Right kidney (tissue), 9 donors: ENCODE measurements at places on chromosomes 6 and 20.

- DNase-seq: no peak
Observed at GRCh38 chr6:156336089-156336488, 441.1 kb upstream of the ARID1B start.

DNA sequence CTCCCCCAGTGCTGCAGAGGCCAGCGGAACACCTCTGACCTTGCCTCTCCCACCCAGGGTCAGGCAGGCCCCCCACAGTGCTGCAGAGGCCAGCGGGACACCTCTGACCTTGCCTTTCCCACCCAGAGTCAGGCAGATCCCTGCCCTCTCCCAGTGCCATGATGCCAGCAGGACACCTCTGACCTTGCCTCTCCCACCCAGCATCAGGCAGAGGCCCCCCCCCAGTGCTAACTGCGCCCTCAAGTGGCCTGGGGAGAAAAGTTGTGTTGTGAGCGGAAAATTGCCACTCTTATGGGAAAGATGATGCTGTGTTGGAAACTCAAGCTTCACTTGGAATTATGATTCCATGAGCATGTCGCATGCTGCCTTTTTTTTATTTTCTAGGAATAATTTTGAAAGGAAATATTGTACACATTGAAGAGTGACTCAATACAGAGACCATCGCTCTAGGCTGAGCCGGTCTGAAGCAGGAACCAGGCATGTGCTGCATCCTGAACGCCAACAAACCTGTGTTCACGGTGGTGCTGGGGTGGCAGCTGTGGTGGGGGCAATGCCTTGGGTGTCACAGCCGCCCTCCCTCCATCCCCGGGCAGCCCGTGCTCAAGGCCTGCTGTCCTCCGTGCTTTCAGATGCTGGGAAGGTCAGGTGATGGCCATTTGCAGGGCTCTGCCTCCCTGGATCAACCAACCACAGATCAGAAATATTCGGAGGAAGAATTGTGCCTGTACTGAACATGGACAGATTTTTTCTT lies 98.6 kb downstream of the CDH4 start:
- DNase-seq: no peak

DNA sequence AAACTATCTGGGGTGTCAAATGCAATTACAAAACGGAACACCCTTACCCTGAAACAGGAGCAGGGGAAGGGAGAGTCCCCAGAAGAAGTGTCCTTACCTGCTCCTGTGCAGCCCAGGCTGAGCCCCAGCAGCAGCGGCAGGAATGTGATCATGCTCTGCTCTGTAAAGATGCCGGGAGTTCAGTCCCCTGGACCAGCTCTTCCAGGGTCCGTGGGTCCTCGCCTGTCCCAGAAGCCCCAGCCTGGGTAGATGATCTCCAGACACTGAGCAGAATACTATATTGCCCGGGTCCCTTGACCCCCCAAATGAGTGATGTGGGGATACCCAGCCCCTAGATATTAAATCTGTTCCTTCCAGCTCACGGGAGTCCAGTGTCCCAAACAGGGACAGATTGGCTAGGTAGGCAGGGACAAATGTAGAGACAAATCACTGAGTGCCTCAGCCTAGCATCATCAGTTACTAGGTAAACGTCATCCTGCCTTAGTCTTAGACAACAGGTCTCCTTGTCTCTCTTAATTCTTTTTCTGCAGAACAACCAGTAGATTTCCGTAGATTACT lies at the start of gene HLA-DMB:
HLA-DMB (minus strand) TSS at position 373 of the 558 bp plus-strand sequence; CDS start at position 152, 221 bp downstream.
- peak; percentile 80 for DNase-seq

GRCh38 chr20:54098047-54098446 lies 27.7 kb upstream of the BCAS1 start:
- no peak for DNase-seq

- DNase-seq: no peak
Observed at GRCh38 chr6:127381384-127381783, 38.0 kb upstream of the ECHDC1 start.

- no peak for DNase-seq
Observed at GRCh38 chr20:35563834-35564233, 22.0 kb downstream of the ERGIC3 start.

GRCh38 chr6:100846276-100846675 lies 34.9 kb downstream of the ASCC3 start:
- DNase-seq: no peak

DNA sequence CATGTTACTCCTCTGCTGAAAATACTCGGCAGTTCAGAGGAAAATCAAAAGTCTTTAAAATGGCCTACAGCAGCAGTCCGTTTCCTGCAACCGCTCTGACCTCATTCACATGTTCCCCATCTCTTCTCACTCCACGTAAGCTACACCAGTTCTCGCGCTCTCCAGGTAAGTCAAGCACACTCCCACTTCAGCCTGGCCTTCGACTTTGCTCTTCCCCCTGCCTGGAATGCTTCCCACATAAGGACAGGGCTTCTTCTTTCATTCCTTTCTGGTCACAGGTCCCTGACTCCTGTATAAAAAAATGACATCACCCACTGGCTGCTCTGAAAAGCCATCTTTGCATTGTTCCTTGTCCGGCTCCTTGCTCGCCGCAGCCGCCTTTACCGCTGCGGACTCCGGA lies 42.7 kb downstream of the MGME1 start:
- no peak for DNase-seq

DNA sequence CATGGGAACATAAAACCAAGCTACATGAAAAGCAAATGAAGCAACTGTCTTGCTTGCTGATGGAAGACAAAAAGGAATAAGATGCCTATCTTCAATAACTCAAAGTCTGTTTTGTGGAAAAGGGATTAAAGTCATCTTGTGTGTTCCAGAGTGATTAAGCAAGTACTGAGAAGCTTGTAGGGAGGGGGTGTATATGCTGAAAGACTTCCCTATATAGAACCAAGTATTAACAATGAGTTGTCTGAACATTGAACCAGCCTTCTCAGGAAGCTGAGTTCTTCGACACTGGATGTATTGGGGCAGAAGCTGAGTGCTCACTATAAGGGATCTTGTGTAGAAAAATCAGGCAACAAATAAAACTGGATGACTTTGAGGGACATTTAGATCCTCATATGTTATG lies 451.8 kb downstream of the CD83 start:
- no peak for DNase-seq

DNA sequence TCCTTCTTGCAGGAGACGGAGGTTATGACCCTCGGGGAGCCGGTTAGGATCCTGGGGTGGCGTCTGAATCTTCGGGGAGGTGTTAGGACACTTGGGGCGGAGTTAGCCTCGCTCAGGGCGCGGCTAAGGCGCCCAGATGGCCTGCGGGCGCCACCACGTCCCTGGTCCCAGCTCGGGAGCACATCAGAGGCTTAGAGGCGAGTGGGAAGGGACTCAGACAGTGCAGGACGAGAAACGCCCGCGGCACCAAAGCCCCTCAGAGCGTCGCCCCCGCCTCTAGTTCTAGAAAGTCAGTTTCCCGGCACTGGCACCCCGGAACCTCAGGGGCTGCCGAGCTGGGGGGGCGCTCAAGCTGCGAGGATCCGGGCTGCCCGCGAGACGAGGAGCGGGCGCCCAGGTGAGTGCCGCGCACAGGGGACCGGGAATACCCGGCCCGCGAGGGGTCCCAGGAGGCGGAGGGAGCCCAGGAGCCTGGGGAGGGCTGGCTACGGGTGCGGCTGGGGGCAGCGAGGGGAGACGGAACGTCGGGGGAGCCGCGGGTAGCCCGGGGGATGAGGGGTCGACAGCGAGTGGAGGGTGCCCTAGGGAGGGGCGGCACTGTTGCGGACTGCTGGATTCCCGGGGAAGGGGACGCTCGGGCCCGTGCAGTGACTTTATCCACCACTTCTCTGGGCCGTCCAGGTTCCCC lies at the start of gene HCK:
HCK (plus strand) TSS at position 153 of the 688 bp plus-strand sequence.
- peak; percentile 49 for DNase-seq

GRCh38 chr6:137261761-137262160 lies 42.6 kb upstream of the IFNGR1 start:
- DNase-seq: no peak

GRCh38 chr20:36967636-36968035 lies 16.1 kb upstream of the SAMHD1 start:
- DNase-seq: no peak

- DNase-seq: no peak
Observed at GRCh38 chr6:158020272-158020711, 38.6 kb downstream of the SYNJ2 start.

GRCh38 chr20:7207186-7207798 lies 439.8 kb downstream of the BMP2 start:
- DNase-seq: no peak

DNA sequence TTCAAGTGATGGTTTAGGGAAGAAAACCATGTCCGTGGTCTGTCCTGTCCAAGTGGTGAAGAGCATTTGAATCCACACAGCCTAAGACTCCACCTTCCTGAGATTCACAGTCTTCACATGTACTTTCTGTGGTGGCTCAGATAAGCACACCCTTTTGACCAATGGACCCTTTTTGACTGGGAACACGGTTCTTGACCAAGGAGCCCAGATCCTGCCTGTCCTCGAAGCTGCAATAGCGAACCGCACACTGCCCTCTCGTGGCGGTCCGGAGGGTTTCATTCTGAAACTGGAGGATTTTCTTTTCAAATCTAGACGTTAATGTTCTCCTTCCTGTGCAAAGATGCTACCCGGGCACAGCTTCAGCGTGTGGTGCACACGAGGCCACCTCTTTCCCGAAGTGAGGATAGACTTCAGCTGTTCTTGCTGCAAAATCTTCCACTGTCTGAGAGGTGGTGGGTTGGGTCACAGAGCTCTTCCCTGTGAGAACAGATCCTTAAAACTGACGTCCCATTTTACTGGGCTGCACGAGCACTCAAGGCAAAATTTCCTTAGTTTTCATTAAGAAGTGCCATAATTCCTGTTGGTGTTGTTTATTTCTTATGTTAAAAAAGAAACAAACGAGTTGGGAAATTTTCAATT lies 90.5 kb downstream of the SYNJ2 start:
- DNase-seq: peak; percentile 64

DNA sequence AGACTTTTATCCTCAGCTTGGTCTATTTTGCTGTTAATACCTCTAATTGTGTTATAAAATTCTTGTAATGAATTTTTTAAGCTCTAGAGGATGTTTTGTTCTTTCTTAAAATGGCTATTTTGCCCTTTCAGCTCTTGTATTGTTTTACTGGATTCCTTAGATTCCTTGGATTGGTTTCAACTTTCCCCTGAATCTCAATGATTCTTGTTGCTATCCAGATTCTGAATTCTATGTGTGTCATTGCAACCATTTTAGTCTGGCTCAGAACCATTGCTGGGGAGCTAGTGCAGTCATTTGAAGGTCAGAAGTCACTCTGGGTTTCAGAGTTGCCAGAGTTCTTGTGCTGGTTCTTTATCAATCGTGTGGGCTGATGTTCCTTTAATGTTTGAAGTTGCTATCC lies 37.1 kb downstream of the OTOR start:
- no peak for DNase-seq

DNA sequence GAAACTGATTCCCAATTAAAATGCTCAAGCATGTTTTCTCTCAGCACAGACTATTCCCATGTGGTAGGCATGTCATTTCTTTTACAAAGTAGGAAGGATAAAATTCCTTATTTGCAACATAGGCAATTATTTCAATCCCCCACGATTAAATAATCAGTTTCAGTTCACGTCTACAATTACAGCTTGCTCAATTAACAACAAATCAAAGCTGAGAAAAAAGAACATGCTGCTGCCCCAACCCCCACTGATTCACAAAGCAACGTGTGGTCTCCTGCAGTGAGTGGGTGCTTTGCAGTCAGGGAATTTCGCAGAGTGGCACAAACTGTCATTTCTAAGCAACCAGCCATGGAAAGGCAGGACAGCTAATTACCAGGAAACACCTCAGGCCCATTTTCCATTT lies 17.0 kb downstream of the RNASET2 start:
- no peak for DNase-seq

GRCh38 chr6:126620719-126621118 lies 280.8 kb downstream of the CENPW start:
- DNase-seq: no peak

- no peak for DNase-seq
Observed at GRCh38 chr6:24183584-24183983, 57.6 kb downstream of the NRSN1 start.

DNA sequence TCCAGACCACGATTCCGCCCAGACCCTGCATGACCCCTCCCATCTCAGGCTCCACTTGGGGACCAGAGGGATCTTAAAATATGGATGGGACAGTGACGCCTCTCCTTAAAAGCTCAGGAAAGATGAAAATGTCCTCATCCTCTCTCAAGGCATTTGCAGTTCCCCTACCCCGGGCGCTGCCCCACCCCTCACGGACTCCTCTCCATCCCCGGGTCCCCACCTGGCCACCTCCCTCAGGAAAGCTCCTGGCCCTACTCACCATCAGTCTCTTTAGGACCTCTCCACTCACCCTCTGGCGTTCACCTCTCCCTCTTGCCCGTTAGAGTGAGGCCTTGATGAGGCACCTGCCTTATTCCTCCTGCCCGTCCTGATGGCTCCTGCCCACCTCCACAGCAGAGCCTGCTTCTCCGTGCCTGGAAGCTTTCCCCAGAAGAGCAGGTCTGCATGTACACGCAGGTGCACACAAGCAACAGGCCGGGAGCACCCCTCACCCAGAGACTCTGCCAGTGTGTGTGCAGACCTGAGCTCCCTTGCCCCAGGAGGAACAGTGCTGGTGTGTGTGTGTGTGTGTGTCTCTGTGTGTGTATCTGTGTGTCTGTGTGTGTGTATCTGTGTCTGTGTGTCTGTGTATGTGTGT lies 105.6 kb upstream of the NXT1 start:
- DNase-seq: no peak

GRCh38 chr6:66772800-66773199 lies 1065.8 kb upstream of the EYS start:
- no peak for DNase-seq

- no peak for DNase-seq
Observed at GRCh38 chr6:135231469-135231844, 50.3 kb downstream of the MYB start.

DNA sequence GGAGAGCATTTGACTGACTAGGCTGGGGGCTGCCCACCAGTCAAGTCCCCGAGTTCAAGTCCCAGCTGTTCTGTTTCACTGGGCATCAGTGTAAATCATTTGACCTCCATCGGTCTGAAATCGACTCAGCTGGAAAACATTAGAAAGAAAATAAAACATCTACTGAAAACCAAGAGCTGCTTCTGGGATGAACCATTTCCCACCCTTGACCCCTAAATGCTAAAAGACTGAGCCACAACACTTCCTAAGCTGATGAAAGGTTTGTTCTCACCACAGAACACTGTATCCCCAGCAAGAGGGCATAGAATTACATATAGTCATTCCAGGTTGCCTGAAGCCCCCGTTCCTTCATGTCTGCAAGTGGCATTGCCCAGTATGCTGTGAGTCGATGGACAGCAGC lies 237.0 kb upstream of the TAB2 start:
- no peak for DNase-seq

- DNase-seq: peak; percentile 35
Observed at GRCh38 chr6:108945681-108946159, 97.5 kb downstream of the ARMC2 start.

- DNase-seq: no peak
Observed at GRCh38 chr6:155125906-155126305, 130.8 kb downstream of the TIAM2 start.

GRCh38 chr20:32433311-32434021 lies 75.3 kb downstream of the ASXL1 start:
- DNase-seq: no peak

- no peak for DNase-seq
Observed at GRCh38 chr20:59123011-59123677, 40.5 kb upstream of the ZNF831 start.

GRCh38 chr6:159378411-159379328 lies 209.5 kb downstream of the FNDC1 start:
- DNase-seq: no peak

GRCh38 chr6:157569543-157569942 lies 188.6 kb downstream of the ZDHHC14 start:
- DNase-seq: no peak

GRCh38 chr6:169513478-169514193 lies 188.2 kb downstream of the WDR27 start:
- DNase-seq: no peak

GRCh38 chr6:79868098-79868722 lies 79.1 kb downstream of the ELOVL4 start:
- DNase-seq: peak; percentile 50
